ENCODE measurements at places on chromosomes 6 and 20.

GRCh38 chr20:23374441-23374840 is 12.5 kb downstream of the GZF1 start:
- DNase-seq = no peak

GRCh38 chr6:63785006-63785405 is 149.4 kb downstream of the PHF3 start:
- no peak for DNase-seq

DNA sequence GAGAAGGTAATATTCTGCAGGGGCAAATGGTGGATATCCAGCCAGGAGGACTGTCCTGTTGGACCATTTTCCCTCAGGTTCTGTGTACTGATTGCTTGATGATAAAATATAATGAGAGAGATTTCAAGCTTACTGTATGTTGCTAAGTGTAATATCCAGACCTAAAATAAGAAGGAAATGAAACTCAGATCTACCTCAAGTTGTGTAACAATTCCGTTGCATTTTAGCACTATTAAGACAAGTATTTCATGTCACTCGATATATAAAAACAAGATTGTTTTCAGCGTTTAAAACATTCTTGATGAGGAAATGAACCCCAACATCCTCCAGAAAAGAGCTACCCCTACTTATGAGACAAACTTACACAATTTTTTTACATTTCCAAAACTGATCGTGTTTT is 57.2 kb downstream of the RGS17 start:
- no peak for DNase-seq

DNA sequence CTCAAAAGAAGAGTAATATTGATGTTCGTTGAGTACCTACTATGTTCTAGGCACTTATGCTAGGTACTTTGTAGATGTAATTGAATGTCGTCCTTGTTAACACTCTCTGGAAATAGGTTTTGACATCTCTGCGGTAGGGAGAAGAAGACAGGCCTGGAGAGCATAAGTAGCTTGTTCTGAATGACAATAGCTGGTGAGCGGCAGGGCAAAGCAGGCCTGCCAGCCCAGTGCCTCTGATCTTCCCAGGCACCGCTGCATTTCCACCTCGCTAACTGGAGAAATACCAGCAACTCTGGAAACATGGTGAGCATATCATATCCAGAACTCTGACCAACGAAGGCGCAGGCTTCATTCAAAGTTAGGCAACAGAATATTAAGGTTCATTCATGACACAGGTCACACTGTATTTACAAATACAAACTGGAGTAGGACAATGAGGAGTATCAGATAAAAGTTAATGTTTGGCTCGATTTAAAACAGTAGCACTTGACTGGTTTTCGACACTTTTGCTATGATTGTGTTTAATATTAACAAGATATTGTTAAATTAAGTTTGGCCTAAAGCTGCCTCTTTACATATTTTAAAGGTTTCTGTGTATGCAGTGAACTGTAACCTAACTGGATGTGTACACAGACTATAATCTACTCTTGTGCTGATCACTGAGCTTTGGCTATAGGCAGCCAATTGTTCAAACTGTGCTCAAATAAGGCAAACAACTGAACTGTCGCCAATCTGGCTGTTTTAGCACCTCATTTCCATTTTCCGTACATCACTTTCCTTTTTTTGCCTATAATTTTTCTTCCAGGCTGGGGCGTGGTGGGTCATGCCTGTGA is 54.1 kb downstream of the PPP1R3G start:
- DNase-seq = no peak

DNA sequence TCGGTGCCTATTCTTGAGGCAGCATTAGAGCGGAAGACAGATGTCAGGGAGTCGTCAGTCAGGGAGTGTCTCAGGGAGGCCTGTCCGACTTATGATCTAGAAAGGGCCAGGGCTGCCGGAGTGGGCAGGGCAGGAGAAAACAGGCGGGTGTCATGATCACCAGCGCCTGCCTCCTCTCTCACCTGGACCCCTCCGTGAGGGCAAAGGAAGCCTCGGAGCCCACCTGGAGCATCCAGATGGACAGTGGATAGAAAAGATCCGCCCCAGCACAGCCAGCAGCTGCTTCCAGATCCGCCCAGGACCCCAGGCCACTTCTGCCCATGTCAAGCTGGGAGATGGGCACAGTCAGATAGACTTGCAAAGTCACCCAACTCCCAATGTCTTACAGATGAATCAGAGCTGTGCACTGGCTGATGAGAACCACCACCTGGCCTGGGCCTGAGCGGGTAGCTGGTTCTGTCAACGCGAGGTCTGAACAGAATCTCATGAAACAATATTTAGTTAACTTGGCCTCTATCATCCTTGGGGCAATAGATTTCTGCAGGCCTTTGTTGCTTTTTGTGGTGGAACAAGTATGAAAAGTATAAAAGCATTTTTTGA is 22.2 kb downstream of the PSMG4 start:
- DNase-seq = no peak

DNA sequence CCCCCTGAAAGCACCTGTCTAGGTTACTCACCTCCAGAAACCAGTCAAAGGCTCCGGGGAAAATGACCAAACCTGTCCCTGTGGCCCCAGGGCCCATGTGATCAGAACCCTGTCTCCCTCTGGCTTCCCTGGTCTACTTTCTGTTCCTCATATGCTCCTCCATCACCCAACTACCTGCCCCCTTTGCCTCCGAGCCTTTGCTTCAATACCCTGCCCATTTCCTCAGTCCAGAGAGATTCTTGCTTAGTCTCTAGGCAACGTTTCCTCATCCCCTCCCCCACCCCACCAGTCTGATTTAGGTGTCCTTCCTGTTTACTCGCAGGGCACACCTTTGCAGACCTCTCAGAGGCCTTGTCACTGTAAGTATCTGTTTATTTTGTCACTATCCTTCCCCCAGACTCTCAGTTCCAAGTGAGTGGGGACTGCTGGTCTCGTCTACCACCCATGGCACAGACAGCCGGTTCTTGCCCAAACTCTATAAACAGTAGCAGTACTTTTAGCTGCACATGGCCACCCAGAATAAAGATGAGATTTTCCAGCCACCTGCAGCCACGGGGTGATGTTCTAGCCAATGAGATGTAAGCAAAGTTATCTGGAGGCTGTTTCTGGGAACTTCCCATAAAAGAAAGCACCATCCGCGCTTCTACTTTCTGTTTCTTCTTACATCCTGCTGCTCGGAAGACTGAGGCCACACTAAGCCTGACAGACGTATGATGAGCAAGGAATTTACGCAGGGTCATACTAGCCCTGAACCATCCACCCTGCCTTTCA is 13.3 kb downstream of the ELOVL5 start:
- DNase-seq = no peak

- DNase-seq = no peak
These were observed 336.3 kb upstream of the PTCHD4 start for GRCh38 chr6:48447251-48447650.

GRCh38 chr6:71364889-71365542 is 76.4 kb downstream of the OGFRL1 start:
- no peak for DNase-seq

DNA sequence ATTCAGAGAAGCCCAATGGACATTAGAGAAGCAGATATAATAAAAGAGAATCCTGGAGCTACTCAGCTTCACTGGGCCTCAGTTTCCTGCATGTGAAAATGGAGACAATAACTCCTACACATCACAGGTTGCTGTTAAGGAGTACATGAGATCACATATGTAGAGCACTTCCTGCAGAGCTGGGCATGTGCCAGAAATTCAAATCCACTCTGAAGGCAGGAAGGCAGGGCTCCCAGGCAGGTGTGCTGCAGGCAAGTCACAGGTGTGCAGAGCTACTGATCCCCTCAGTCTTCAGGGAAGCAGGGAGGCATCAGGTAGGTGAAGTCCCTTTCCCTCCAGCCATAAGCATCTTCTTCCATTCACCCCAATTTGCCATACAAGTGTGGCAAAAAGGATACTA is 48.0 kb downstream of the DST start:
- DNase-seq = no peak

DNA sequence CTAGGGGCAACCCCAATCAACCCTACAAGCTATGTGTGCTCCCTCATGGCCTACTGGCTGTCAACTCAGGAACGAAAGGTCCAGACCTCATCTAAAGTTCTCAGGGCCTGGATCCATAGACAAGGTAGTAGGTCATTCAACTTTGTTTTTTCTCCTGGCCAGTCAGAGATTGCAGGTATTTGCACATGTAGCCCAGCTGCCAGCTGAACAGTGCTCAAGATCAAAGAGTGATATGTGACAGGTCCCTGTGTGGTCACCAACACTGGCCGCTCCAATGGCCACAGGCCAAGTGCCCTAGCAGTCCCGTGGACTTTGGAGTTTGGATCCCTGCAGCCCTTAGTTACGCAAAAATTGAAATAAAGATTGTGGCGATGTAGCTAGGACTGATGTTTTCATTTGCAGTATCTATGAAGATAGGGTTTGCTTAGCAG is 60.6 kb upstream of the ATXN1 start:
- no peak for DNase-seq

GRCh38 chr6:111484633-111484930 is 1.6 kb upstream of the REV3L start:
- no peak for DNase-seq

GRCh38 chr6:155190677-155191076 is 73.1 kb upstream of the CLDN20 start:
- DNase-seq = no peak

DNA sequence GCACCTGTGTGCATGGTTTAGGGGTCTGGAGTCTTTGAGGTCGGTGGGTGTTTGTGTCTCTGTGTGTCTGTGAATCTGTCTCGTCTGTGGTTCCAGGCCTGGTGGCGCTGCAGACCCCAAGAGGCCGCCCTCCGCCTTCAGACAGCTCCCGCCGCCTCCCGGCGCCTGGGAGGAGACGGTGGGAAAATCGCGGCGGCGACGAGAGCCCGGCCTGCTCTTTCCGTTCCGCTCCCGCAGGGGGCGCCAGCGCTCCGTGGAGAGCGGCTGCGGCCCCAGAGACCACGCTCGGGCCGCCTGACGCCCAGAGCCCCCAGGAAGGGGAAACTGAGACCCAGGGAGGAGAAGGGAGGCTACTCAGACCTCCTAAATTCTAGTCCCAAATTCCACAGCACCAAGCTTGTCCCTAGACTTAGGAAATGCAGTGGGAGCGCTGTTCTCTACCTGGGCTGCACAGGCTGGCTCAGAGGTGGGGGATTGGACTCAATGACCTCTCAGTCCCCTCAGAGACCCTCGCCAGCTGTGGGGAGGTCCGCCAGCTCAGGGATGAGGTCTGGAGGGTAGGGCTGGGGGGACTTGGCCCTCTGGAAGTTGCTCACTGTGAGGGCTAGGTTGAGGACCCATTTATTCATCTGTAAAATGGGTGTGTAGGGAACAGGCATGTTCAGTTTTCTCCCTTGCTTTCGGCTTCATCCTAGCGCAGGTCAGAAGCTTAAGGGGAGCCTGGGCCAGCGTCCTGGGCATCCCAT is 36.9 kb upstream of the BLCAP start:
- DNase-seq = peak; percentile 95

- no peak for DNase-seq
These were observed 970.0 kb upstream of the SLC35B3 start for GRCh38 chr6:9405369-9405768.

DNA sequence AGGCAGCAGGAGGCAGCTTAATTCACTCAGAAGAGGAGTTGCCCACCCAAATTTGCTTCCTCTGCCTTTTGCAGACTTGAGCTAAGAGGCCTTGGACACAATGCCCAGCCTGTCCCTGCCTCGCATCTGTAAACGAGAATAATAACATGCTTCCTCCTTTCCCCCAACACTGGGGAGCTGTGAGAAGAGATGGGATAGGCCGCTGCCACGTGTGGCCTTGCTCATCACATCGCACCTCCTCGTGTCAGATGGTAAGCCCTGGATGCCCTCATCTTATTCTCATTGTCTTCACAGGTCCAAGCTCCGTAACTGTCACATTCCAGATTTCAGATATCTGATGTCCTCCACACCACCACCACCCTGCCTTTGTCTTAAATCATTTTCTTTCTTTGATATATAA is 13.1 kb upstream of the TUBB2B start:
- no peak for DNase-seq

DNA sequence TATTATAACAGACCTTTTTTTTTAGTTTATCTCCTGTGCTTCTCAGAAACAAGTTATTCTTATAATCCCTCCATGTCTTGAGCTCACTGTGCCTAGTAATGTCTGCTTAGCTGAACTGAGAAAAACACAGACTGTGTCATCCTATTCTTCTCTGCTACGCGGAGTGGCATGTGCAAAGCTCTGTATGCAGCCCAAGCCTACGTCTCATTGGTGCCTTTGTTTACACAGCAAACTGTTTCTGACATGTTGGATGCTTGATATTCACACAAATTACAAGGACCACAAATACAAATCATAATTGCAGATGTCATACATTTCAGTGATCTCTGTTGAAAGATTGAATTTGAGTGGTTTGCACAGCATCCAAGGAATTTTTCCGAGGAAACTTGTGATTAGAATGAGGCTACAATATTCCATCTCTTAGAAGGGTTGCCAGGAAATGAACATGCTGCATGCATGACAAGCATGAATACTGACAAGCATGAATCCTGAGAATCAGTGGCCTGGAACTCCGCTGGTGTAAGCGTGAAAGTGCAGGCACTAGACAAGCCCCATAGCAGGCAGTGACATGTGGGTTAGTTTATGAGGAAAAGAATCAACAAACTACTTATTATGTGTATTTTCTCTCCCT is 128.4 kb upstream of the SGK1 start:
- DNase-seq = no peak

DNA sequence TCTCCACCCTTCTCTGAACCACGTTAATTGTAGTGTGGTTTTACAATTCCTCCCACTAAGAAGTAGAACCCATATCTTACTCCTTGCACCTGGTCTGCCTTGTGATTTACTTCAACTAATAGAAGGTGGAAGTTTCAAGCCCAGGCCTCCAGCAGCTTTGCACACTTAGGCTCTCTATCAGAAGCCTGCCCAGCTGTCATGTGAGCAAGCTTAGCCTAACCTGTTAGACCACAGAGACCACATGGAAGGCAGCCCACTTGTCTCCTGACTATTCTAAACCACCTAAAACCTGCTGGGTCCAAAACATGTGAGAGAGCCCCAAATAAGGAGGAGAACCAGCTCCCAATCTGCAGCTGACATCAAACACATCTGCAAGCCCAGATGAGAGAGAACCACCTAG is 127.6 kb upstream of the BTBD3 start:
- no peak for DNase-seq

- no peak for DNase-seq
These were observed 128.8 kb upstream of the PDE7B start for GRCh38 chr6:135722679-135723078.

DNA sequence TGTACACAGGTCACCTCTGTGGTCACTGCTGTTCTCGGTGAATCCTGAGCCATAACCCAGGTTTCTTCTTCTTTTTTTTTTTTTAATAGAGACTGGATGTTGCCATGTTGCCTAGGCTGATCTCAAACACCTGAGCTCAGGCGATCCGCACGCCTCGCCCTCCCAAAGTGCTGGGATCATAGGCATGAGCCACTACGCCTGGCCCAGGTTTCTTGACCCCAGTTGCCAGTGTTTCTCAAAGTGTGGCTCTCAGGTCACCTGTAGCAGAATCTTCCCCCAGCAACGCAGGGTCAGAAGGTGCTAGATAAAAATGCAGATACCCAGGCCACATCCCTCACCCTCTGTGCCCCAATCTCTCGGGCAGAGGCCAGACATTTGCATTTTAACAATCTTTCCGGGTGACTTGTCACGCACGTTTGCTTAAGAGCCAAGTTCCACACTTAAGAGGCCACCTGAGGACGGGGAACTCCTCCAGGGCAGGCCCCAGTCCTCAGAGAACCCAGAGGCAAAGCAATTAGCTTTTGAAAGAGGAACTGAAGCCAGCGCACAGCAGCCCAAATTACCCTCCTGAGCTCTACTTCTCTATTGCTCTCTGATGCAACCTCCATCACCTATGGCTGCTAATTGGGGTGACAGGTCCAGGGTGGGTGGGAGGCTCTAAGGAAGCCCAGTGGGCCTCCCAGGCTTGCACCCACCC is 81.8 kb downstream of the NFATC2 start:
- no peak for DNase-seq

GRCh38 chr6:136250686-136251008 is 536 bp upstream of the MTFR2 start:
- DNase-seq = no peak

Measured in D341Med (cell line).